ENCODE measurements at places on chromosomes 12 and 14.

GRCh38 chr12:76186131-76186906 is 101.8 kb upstream of the NAP1L1 start:
- DNase-seq = no peak

DNA sequence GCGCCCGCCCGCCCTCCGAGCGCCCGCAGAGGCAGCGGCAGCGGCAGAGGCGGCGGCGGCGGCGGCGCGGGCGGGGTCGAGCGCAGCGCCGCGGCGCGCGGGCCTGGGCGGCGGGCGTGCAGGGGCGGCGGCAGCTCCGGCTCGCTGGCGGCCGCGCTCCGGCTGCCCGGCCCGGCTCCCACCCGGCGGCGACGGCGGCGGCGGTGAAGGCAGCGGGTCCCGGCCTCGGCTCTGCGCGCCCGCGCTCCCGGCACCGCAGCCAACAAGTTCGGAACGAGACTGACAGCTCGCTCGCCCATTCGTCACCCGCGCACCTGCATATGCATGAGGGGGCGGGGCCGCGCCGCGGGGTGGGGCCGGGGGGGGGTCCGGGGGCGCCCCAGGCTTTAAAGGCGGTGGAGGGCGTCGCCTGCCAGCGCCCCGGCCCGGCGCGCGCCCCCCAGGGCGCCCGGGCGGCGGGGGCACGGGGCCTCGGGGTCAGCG is at the start of gene JAG2:
Gene JAG2, minus strand, starts transcription at position 281 of the 483 bp plus-strand sequence. CDS start 356 bp downstream, outside the sequence.
- DNase-seq = no peak

DNA sequence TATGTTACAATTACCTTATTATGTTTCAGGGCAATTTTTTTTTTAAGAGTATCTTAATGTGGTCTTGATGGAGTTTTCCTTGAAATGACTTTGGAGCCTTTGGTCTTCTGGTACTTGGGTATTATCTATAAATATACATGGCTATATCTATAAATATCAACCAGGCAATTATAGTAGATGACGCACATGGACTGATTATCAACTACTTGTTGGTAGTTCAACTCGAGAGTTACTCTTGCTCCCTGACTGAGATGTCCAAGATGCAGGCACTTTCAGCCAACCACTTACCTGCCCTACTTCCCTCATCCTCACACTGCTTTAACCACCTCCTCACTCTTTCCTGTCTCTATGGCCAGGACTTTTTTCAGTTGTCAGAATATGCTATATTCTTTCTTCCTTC is 85.4 kb downstream of the NTN4 start:
- no peak for DNase-seq

GRCh38 chr14:63371033-63371432 is 52.3 kb upstream of the GPHB5 start:
- DNase-seq = no peak

GRCh38 chr12:68612697-68613096 is 2.0 kb downstream of the RAP1B start:
- DNase-seq = no peak

- DNase-seq = no peak
Observed at GRCh38 chr12:65171073-65171472, 1.7 kb downstream of the LEMD3 start.

DNA sequence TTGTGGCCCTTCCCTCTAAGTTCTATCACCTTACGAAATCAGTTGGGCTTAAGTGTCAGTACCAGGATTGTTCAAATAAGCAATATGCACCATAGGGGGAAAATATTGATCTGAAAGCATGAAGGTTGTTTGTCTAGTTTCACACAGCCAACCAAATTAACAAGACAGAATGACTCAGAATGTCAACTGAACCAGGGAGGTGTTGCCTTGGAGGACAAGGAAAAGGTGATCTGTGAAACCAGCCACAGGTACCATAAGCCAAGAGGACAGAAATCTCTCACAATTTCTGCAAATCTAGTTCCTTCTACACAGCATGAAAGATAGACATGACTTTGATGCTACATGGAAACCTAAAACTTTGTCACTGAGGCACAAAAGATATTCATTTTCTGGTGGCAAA is 297.9 kb downstream of the BCL11B start:
- no peak for DNase-seq

- DNase-seq = no peak
Observed at GRCh38 chr14:50559990-50560930, at the start of gene ATL1. Gene ATL1 (plus strand): TSS chr14:50560145. CDS start chr14:50560266, 121 bp downstream.

GRCh38 chr12:5395443-5396271 is 36.3 kb upstream of the NTF3 start:
- DNase-seq = no peak

DNA sequence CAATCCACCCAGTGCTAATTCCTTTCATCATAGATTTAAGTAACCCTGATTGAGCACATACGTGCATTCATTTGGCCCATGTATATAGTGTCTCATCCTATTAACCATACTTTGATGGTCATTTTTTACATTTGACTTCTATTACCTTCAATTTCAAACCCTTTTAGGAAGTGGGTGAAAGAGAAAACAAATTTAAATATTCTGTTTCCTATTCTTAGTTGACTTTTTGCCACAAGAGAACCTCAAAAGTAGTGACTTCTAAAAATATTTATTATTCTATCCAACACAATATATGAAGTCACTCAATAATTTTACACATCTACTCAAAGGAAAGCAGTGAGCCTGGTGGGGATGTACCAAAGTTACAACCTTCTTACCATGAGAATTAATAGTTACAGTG is 164.9 kb downstream of the CEP128 start:
- no peak for DNase-seq

DNA sequence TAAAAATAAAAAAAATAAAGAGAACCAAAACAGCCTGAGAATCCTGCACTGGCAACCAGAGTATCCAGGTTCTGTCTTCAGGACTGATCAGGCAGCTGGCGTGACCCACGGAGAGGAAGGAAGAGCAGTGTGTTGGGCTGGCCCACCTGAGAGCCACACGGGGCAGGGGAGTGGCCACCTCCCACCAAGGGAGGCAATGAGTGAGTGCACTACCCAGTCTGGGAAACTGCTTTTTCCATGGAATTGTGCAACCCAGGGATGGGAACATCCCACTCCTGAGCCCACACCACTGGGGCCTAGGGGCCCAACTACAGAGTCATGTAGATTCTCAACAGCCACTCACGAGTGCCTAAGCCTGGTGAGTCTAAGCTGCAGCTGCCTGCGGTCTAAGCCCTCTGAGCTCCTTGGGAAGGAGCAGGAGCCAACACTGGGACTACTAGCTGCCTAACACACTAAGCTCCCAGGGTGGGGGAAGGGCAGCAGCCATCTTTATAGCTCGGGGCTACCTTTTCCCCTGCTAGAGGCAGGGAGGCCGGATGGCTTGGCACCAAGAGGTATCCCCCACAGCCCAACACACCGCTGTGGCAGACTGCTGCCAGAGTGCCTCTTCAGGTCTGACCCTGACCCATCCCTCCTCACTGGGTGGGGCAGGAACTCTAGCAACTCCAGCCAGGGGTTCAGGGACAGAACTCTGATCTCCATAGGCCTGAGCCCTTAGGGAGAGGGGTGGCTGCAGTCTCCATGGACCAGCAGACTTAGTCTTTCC is 610.9 kb downstream of the RERGL start:
- no peak for DNase-seq

DNA sequence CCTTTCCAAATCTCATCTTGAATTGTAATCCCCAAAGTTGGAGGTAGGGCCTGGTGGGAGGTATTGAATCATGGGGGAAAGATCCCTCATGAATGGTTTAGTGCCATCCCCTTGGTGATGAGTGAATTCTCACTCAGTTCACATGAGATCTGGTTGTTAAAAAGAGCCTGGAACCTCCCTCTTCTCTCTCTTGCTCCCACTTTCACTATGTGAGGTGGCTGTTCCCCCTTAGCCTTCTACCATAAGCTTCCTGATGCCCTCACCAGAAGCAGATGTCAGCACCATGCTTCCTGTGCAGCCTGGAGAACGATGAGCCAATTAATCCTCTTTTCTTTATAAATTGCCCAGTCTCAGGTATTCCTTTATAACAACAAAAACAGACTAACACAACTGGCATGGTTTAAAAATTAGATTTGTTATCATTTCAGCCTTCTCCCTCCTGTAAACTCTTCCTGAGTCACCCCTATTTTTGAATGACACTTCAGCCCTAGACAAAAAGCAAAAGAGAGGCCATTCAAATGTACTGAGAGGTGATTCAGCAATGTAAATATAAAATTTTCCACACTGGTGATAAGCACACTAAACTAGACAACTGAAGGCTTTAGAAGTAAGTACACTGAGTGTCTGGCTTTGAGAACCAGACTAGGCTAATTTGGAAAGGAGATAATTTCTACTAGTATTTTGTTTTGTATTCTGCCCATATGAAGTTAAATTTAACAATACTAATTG is 212.1 kb upstream of the ABCD2 start:
- no peak for DNase-seq

GRCh38 chr12:124130691-124131591 is 157.9 kb downstream of the ZNF664 start:
- no peak for DNase-seq

DNA sequence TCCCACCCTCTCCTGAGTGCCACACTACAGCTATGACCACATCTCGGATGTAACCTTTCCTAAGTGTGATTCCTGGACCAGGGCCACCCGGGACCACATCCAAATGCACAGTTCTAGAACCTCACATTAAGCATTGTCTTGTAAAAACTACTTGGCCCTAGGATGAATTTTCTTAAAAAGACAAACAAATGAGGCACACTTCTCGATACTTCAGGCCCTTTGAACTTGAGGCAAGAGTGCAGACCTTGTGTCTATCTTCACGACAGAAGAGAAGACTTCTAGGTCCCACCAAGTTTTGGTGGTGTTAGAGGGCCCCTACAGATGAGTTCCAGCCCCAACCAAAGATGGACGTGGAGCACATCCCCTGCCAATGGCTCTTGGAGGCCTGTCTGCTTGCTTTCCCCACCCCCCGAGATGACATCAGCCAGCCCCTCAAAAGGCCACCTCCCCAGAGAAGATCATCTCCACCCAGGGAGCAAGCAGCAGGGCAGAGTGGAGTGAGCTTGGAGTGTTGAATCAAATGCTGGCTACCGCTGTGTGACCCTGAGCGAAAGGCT is 9.3 kb downstream of the ISCU start:
- DNase-seq = no peak

DNA sequence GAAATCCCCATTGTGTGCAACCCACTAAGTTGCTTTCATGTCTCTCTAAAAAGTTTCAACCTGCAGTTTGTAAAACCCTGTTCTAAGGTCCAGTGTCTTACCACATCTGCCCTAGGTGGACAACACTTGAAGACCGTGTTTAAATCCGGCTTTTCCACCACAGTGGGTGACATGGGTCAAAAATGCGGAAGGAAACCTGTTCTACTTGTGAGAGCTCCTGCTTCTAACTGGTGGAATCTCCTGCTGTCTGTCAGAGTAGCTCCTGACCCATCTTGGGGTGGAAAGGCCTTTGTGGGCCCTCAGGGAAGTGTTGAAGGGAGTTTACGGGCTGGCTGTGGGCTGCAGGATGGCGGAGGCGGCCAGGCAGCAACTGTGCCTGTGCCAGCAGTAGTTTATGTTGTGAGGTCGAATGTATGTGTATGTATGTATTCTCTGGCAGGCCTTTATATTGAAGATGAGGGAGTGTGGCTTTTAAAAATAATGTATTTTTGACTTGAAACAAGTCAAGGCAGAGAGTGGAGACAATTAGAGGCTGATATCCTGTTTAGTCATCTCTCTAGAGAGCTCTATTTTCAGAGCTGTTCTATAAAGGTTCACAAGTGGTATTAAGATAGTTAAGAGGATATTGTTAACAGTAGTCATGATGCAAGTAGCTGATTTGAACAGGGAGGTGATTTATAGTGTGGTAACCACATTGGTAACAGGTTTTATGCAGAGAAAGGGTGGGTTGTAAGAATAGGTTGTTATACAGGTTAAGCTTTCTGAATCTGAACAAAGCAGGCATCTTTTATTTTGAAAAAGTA is 67.0 kb downstream of the PRKCH start:
- no peak for DNase-seq

- no peak for DNase-seq
Observed at GRCh38 chr12:30308010-30308717, 387.5 kb downstream of the IPO8 start.

DNA sequence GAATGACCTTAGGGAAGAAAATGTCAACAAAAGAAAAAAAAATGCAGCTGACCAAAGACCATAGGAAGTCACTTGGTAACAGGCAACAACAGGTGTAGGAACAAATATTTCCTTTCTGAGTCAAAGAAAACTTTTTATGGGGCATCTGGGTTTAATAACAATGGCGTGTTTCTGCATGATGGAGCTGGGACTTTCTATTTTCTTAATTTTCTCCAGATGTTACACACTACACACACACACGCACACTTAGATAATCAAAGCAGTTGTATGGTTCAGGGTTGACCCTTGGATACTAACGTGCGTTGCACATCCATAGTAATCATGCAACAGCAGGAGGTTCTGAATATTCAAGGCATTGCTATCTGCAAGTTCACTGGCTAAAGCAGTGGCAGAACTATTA is 47.9 kb upstream of the NTF3 start:
- DNase-seq = no peak

- peak; percentile 35 for DNase-seq
Observed at GRCh38 chr12:31874961-31875608, 84.1 kb upstream of the RESF1 start.

DNA sequence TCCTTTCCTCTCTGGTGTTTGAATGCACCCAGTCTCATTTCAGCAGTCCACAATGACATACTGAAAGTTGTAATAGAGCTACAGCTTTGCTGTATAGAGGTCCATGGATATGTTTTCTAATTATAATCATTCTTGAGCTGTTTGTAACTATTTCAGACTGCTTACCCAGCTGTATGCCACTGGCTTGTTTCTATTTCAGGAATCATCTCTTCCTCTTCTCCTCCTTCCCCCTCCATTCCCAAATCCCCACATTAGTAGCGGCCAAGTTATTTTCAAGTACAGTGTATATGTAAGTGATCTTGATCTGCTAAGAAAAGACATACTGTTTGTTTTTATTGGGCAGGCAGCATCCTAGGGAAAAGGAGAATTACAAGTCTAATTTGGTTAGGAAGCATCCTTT is 775.0 kb downstream of the DIO2 start:
- no peak for DNase-seq

DNA sequence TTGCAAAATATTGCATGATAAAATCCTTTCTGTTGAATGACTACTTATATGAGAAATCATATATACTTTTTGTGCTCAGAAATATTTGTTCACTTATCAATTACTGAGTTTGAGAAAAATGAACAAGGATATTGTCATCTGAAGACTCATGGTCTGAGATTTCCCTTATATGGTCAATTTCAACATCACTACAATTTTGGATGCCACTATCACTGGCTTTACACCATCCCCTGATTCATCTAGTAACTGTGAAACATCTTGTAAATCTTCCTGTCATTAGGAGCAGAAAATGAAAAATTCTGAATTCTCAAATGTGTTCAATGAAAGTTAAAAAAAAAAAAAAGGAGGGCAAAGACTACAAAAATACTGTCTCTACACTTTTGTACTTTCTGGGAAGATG is 21.8 kb upstream of the GXYLT1 start:
- no peak for DNase-seq

DNA sequence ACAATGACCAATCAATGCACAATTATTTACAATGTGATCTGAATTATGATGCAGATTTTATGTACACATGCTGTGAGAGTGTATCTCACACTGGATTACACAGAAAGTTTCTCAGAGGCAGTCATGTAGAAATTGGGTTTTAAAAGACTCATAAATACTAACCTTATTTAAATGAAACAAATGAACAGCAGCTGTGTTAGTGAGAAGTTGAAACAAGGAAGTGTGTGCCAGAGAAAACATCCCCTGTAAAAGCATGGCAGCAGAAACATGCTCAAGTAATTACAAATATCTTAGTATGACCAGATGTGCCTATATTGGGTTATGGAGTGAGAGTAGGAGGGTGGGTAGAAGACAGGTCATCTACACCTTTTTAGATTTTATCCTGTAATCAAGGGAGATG is 723.7 kb downstream of the C12orf50 start:
- DNase-seq = no peak

All from stimulated activated CD4-positive, alpha-beta T cell treated with anti-CD3 and anti-CD28 coated beads, TNF-alpha, amount 100 ng/mL, for 1 hour (primary cell).